Caco-2 (cell line): ENCODE measurements at places on chromosomes 5 and 9.

DNA sequence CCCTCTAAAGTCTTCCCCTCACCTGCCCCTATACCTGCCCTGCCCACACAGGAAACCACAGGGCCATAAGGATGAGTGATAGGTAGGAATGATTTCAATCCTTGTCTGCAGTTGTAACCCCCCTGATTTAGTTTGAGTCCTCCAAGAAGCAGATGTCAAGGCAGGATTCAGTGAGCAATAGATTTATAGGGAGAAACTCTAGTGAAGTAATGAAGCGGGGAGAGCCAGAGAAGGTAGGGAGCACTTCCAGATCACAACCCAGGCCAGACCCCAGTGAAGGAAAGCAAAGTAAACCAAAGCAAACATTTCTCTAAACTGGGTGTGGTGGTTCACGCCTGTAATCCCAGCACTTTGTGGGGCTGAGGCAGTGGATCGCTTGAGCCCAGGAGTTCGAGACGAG lies 22.4 kb downstream of the ENC1 start:
- DNase-seq = no peak

- DNase-seq = no peak
Observed at GRCh38 chr5:55917402-55918086, 66.4 kb downstream of the IL31RA start.

DNA sequence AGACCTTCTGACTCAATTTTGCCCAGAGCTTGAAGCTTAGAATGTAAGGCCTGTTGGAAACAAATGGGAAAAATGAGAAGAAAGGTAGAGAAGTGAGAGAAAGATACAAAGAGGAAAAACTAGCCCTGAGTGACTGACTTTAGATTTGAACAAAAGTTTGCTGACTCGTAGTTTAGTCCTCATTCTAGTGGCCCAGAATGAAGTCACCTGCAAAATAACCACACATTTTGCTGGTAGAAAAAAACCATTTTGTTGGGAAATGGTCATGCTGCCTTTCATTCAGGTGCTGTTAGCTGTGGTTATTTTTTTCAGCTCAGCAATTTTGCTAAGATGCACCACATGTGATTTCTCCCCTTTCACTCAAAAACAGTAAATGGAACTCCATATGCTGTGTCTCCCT lies 98.9 kb downstream of the MRPS27 start:
- DNase-seq = no peak

DNA sequence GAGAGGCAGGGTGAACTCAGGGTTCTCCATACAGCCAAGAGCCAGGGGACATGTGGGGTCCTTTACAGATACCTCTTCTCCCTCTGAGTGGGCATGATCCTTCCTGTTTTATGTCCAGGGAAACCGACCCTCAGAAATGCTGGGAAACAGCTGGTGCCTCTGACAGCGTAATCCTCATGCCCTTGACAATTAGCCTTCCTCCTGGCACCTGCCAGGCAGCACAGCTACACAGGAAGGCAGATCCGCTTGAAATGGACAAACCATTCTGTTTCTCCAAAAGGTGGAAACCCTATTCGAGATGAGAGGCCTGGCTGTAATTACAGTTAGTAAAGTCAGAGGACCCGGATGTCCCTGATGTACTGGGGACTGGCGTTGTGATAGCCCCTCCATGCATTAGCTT lies 7.2 kb downstream of the ERGIC1 start:
- DNase-seq = no peak

DNA sequence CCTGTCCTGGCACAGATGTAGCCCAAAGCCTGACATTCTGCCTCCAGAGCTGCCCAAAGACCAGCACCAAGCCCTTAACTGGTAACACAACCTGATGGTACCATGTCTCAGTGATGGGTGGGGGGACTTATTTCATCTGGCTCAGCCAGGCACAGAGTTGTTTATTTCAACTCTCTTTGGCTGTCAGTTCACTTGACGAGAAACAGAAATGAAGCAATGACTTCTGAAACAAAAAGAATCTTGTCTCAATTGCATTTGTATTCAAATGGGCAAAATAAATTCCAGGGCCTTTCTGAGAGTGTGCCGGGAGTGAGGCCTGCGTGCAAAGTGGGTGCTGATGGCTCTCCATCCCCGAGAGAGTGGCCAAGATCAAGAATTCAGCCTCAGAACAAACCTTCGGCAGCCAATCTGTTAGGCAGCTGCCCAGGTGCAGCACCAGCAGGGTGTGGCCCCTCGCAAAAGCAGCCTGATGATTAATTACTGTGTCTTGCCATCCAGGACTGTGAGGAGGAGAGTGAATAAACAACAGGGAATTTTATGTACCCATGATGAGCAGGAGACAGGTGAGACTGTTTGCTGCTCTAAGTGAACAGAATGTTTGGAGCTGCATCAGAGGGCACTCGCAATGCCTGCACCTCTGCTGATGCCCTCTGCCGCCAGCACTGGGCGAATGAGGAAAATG lies 238.0 kb downstream of the HSPA4 start:
- DNase-seq = no peak
